ENCODE measurements at places on chromosomes 13 and 19.

DNA sequence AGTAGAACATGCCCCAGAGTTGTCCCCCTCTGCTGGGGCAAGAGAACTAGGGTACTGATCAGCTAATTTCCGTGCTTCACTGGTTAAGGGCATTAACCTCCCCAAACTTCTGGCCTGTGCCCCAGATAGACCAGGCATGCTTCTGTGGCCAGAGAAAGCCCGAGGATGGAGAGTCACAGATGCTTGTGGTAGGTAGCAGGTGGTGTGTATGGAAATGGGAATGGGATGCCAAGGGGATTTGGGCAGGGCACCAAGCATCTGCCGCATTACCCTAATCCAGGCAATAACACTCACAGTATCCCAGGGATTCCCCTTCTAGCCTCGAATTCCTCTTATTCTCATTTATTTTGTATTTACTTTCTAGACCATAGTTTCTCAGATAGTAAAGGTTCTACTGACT is 124.8 kb upstream of the KLF12 start:
- no peak for DNase-seq

DNA sequence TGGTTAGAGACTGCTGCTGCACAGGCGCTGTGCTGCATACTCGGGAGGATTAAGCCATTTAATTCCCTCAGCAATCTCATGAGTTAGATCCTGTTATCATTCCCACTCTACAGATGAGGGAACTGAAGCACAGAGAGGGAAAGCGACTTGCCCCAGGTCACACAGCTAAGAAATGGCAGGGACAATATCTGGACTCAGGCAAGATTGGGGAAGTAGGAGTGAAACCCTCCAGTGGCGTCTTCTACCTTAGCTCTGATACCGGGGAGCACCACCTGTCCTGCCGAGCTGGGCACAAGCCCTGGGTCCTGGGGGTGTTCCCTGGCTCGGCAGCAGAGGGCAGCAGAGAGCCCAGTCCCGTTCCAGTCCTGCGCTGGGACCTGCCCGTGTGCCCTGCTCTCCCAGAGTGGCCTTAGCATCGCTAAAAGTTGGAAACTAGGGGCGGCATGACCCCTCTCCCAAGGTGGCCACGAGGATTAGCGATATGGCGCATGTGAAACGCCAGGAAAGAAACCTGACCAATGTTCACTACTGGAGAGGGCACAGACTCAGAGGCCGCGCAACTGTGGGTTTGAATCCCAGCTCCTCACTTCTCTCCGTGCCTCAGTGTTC is 20.5 kb downstream of the CYTH2 start:
- peak; percentile 67 for DNase-seq

- no peak for DNase-seq
Measured at GRCh38 chr19:58569943-58570670, 3.0 kb downstream of the MZF1 start.

DNA sequence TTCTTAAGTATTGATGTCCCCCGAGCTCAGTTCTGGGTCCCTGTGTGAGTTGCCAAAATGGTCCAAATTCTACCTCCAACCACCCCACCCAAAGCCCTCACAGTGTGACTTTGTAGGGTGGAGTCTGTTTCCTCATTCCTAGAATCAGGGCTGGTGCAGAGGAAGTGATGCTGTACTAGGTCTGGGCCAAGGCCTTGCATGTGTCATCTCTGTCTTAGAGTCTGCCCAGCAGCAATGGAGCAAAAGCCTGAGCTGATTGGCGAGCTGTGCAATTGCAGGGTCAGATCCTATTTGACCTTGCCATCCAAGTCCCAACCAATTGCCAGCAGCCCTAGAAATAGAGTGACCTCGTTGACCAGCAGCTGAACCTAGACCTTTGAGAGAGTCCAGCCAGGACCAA is 97.0 kb upstream of the ANKRD10 start:
- DNase-seq = no peak

DNA sequence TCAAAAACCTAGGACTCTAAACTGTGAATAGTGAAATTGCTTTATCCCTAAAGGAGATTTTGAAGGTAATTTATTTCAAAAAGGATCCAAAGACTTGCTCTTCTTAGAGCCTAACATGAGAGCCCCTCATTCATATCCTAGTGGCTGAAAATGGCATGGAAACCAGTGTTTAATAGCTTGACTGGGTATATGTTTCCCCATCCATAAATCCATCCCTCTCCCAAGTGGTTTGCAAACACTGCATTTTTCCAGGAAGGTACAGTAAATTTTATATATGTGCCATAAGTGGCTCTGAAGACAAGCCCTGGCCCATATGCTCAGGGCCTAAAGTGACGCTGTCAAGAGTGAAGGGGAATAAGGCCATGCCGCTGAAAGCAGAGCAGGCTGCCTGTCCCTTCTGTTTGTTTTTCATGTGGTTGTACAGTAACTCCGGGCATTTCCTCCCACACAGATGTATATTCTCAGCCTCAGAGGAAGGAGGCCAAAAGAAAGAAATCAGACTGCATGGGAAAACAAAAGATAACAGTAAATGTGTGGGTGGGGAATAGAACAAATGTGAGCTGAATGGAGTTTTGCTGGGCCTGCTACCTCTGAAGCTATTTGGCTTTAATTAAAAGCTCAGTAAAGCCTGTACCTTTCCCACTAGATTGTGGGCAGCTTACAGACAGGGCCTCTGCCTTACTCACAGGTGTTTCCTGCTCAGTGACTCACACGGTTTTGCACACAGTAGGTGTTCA is 181.9 kb downstream of the PCDH9 start:
- DNase-seq = peak; percentile 59
